ENCODE measurements at places on chromosomes 6 and 20.
A peak's percentile ranks its signal among the peaks of the same experiment; 100 is the strongest.

DNA sequence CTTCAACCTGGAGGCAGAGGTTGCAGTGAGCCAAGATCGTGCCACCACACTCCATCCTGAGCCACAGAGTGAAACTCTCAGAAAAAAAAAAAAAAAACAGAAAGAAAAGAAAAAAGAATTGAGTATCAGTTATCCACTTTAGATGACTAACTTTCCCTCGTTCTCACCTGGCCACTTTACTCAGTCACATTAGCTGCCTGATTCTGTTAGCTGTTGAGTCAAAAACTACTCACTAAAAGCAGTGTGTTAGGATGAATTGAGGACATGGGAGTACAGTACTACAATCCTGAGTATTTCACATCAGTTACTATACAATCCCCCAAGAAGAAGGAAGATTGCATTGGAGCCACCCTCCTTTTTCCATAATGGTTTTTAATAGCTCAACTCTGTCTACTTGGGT lies 114.6 kb downstream of the ADAT2 start:
- no peak for DNase-seq

DNA sequence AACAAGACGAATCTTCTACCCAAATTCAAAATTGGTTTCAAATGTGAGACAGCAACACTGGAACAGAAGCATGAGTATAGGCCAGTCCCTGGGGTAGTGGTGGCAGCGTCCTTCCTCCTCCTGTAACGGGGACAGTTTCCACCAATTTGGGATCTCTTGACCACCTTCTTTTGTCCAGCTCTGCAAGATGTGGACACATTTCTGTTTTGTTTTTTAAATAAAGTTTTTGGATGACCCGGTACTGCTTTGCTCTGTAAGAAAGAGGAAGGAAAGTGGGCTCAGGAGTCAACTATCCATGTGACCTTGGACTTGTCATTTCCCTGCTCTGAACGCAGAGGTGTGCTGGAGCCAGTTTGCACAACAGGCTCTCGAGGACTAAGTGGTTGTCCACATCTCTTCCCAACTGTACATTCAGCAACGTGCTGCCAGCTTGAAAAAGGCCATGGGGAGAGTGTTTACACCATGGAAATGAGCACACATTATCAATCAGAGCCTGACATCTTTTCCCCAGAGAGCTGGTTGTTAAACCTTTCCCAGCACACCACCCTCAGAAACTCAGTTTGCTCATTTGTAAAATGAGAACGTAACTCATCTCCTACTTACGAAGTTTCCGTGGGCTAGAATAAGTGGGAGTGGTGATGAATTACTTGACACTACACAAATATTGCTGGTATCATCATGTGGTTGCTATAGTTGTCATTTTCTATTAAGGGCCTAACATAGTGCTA lies 66.5 kb downstream of the ADTRP start:
- DNase-seq = peak; percentile 65

DNA sequence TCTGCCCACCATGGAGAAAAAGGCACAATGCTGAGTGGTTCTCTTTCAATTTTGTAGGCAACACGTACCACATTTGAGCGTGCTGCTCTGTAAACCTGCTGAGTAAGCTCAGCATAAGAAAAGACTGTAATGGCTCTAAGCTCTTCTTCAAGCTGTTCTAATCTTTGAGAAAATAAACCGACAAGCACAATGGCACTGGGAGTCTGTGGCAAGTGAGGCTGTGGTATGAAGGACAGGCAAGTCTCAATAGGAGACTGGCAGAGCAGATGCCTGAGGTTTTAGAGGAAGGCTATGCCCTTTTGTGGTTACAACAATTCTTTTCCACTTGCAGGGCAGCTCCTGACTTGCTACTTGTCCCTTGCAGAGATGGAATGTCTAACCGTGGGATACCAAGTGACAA lies 136.7 kb upstream of the EXOC2 start:
- no peak for DNase-seq

DNA sequence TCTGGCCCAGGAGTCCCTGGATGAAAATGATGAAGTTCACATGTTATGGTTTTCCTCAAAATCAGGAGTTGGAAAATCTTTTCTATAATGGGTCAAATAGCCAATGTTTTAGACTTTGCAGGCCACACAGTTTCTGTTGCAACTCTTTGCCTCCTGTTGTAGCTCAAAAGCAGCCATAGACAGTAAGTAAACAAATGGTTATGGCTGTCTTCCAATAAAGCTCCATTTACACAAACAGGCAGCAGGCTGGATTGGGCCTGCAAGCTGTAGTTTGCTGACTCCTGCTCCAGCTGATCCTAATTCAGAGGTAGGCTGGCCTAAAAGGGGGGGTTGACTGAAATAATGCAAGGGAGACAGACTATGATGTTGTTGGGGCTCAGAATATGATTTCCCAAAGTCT lies 33.0 kb downstream of the METTL24 start:
- DNase-seq = no peak

- DNase-seq = peak; percentile 91
These were observed at the start of gene ENPP4 for GRCh38 chr6:46129629-46130511. ENPP4 (plus strand) TSS chr6:46129989; CDS start chr6:46139584, 9,595 bp downstream.

DNA sequence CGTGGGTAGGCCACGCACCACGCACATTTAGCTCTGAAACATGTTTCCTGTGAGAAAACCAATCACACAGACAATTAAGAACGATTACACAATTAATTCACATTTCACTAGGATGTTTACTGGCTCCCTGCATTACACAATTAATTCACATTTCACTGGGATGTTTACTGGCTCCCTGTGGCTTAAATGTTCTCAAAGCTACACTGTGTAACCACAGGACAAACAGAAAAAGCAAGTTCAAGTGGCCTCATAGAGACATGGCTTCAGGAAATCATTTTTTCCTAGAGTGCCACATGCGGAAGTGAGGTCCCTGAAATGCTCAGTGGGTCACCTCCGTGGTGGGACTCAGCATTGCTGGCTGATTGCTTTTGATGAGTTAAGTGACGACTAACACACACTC lies 61.7 kb upstream of the XRN2 start:
- DNase-seq = no peak

- peak; percentile 69 for DNase-seq
These were observed 30.8 kb downstream of the AGPAT4 start for GRCh38 chr6:161242779-161243693.

All from suppressor macrophage treated with lipopolysaccharide for 1 hour (primary cell).